ENCODE measurements at places on chromosomes 6 and 20.

- DNase-seq, result peak; percentile 72
These were observed 162.4 kb downstream of the ID4 start for GRCh38 chr6:19999319-20000191.

DNA sequence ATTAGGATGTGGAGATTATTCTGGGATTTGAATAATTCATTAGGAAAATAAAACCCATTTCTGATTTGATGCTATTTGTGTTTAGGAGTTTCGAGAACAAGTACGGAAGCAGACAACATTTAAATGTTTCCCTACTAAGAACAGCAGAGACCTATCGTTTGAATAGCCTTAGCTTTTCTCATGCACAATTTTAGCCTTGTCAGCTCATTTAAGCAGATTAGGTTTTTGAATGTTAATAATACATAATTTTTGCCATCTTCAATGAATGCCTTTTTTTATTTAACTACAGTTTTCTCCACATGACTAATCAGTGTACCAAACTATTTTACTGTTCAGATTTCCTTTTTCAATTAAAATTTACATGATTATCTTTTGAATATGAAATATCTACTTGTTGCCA, 592.0 kb downstream of the BCKDHB start:
- DNase-seq, result no peak

DNA sequence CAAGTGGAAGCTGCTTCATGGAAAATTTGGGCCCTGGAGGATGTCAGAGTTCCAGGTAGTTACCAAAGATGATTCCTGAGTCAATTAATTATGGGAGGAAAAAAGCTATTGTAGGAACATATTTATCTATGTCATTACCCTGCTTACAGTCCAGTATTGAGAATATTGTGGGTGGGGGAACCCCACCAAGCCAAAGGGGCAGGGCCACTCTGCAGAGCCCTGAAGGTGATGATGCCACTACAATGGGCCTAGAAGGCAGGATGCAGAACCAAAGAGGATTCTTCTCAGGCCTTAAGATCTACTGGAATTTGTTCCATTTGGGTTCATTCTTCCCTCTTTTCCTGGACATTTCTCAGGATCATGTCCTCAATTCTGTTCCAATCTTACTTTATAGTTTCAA, 375.2 kb upstream of the MARCKS start:
- DNase-seq, result no peak

- DNase-seq, result no peak
These were observed 108.1 kb downstream of the TMEM200A start for GRCh38 chr6:130473886-130474285.

DNA sequence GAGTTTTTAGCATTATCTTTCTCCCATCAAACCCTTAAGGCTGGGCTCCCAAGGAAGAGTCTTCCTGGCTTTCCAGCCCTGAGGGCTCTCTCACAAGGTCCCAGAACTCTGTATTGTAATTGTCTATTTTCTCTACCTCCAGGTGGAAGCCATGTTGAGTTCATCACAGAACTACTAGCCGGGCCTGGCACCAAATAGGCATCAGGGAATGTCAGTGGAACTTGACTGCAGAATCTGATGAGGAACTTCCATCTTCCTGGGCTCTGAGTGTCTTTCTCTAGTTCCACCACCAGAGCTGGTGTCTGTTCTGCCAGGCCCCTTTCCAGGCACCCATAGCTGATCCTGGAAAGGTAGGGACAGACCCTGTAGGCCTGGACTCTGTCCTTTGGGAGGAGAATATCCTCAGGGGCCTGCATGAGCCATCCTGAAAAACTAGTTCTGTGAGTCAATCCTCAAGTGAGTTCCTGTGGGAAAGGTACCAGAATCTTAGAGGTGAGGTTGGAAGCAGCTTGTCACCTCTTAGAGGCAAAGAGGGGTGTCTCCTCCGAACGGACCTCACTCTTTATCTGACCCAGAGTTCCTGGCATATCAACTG, 11.1 kb upstream of the TOP1 start:
- DNase-seq, result no peak

GRCh38 chr6:8434727-8435092, 635 bp downstream of the SLC35B3 start:
- no peak for DNase-seq

GRCh38 chr6:97963193-97963592, 680.2 kb upstream of the MMS22L start:
- DNase-seq, result no peak

GRCh38 chr6:101663100-101663499, 269.6 kb downstream of the GRIK2 start:
- no peak for DNase-seq

- no peak for DNase-seq
These were observed 108.0 kb downstream of the SYNDIG1 start for GRCh38 chr20:24577271-24577909.

- no peak for DNase-seq
These were observed 185.7 kb upstream of the FLRT3 start for GRCh38 chr20:14523090-14523489.

GRCh38 chr20:19018881-19019280, 193.6 kb upstream of the SLC24A3 start:
- no peak for DNase-seq

GRCh38 chr6:149277621-149278020, 39.9 kb upstream of the TAB2 start:
- DNase-seq, result no peak

- no peak for DNase-seq
These were observed 24.6 kb downstream of the GPR6 start for GRCh38 chr6:110002676-110003075.

GRCh38 chr20:9147547-9148024, 78.7 kb downstream of the PLCB4 start:
- no peak for DNase-seq

- DNase-seq, result no peak
These were observed 22.7 kb upstream of the SCRT2 start for GRCh38 chr20:698276-698675.

GRCh38 chr6:37669306-37669705, 28.4 kb downstream of the MDGA1 start:
- DNase-seq, result no peak

GRCh38 chr6:156689656-156690055, 87.5 kb upstream of the ARID1B start:
- DNase-seq, result no peak

DNA sequence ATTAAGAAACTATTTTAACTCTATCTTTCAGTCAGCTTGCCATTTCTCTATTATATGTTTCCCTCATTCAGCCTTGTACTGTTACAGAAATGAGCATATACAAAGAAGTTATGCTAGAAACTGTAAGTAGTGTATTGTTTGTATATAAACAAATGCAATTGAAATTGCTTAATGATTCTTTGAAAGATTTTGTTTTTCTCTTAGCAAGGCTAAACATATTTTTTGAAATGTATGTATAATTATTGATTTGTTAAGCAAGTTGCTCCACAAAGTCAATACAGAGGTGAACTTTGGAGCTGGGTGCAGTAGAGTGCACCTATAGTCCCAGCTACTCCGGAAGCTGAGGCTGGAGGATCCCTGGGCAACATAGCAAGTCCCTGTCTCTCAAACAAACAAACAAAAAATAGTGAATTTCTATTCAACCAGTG, 253.6 kb downstream of the RNGTT start:
- DNase-seq, result no peak

- no peak for DNase-seq
These were observed 444.8 kb downstream of the MAFB start for GRCh38 chr20:40244286-40244685.

GRCh38 chr6:81895511-81896185, 143.2 kb upstream of the TENT5A start:
- peak; percentile 40 for DNase-seq

- peak; percentile 62 for DNase-seq
These were observed 222.6 kb downstream of the ZMYND8 start for GRCh38 chr20:47133809-47134456.

DNA sequence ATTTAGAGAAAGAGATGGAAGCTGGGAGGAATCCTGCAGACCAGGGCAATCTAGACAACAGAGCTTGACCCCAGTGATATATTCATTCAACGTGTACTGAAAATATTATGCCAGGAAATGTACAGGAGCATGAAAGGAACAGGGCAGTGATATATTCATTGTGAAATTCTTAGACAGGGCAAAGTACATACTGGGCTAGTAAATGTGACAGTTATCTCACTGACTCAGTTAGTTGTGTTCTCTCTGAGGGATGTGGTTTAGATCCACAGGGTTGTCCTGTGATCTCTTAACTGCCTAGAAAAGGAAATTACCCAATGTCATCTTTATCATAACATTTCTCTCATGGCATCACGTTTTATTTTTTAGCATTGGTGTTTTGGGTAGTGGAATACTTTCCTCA, 891.3 kb downstream of the EYS start:
- peak; percentile 20 for DNase-seq

DNA sequence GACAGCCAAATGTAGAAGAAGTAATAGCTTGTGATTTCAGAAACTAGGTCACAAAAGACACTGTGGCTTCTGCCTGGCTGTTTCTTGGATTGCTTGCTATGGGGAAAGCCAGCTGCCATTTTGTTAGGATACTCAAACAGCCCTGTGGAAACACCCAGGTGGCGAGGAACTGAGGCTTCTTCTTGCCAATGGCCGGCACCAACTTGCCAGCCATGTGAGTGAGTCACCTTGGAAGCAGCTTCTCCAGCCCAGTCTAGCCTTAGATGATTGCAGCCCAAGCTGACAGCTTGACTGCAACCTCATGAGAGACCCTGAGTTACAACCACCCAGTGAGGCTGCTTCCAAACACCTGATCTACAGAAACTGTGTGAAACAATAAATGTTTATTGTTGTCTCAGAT, 11.9 kb upstream of the KIAA1755 start:
- DNase-seq, result no peak

DNA sequence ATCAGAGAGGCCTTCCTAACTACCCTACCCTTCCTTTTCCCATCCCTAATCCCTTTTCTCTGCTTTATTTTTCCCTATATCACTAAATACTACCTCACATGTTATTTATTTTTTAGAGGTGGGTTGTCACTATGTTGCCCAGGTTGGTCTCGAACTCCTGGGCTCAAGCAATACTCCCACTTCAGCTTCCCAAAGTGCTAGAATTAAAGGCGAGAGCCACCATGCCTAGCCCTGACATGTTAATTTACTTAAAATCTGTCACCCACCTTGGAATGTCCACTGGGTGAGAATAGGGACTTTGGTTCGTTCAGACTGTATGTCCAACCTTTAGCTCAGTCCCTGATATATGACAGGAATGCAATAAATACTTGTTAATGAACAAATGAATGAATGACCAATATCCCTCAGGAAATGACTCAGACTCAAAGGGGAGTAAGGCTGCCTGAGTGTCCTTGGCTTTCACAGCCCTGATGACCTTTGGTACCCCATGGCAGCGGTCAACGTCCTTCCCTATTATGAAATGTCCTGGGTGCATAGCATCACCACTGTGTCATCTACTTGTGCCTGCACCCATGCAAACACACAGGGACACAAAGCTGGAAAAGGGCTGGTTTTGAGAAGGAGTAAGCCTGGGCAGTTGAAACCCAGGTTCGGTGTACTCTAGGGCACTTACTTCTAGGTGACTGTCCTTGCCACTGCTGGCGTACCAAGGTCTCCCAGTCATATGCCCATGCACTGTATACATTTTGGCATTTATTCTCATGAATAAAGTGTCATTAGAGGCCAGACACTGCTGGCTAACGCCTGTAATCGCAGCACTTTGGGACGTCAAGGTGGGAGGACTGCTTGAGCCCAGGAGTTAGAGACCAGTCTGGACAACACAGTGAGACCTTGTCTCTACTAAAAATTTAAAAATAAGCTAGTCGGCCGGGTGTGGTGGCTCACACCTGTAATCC, 26.5 kb downstream of the BCL2L1 start:
- no peak for DNase-seq

DNA sequence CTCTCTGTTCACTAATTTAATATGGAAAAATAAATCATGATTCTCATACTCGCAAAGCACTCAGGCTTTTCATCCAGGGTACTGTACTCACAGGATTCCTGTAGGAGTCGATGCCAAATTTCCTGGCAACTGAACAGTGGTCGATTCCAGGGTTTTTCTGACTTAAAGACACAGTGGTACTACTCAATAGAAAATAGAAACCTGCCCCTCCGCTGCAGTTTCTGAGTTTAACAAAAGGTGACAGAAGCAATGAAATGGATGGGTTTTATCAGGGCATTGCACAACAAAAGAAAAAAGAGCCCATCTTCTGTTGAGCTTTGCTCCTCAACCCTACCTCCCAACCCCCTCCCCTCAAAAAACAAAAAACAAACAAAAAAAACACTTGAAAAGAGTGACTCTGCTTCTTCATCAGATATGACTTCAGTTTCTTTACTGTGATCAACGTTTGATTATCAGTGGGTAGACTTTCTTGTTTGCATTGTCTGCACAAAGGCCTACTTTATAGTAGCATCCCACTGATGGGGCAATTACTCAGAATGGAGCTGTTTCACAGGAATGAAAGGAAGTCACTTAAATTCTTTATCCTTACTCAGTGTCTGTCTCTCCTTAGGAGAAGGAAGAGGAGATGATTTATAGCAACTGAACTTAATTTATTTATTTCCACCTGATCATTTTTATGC, 96.2 kb upstream of the FOXO3 start:
- DNase-seq, result peak; percentile 23

DNA sequence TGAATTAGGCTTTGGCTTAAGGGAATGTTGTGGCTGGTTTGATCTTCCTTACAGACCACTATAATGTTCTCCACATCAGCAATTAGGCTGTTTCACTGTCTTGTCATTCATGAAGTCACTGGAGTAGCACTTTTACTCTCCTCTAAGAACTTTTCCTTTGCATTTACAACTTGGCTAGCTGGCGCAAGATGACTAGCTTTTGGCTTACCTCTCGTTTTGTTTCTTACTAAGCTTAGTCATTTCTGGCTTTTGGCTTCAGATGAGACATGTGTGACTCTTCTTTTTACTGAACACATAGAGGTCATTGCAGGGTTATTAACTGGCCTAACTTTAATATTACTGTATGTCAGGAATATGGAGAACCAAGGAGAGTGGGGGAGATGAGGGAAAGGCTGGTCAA, 143.2 kb downstream of the PTCHD4 start:
- no peak for DNase-seq

GRCh38 chr6:23784301-23784919, 341.6 kb upstream of the NRSN1 start:
- DNase-seq, result no peak

GRCh38 chr20:62732031-62732760, 23.6 kb downstream of the NTSR1 start:
- no peak for DNase-seq

DNA sequence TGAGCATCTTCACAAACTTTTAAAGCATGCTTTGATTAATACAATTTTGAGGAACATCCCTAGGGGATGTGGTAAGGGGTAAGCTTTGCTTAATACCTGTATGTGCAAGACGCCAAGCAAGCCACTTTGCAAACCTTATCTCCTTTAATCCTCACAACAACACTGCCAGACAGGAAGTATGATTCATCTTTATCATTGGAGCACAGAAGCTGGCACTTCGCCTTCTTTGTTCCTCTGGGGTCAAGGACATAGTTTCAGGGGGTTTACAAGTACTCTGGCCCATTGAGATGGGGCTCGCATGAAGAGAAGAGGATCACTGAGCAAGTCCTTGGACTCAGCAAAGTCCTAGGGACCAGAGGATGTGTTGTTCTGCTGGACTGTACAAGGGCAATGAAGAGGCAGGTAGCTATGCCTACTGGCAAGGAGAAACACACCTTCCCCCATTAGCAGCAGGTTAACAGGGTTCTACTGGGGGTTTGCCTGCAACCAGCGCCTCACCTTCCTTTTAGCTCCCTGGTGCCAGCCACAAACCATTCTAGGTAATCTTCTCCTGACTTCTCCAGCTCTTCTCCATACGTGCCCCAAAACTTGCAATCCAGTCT, 8.8 kb downstream of the TMEM244 start:
- no peak for DNase-seq
